CD4-positive, alpha-beta T cell treated with Interleukin-6 for 4 hours (primary cell): ENCODE measurements at places on chromosomes 11 and 22.

DNA sequence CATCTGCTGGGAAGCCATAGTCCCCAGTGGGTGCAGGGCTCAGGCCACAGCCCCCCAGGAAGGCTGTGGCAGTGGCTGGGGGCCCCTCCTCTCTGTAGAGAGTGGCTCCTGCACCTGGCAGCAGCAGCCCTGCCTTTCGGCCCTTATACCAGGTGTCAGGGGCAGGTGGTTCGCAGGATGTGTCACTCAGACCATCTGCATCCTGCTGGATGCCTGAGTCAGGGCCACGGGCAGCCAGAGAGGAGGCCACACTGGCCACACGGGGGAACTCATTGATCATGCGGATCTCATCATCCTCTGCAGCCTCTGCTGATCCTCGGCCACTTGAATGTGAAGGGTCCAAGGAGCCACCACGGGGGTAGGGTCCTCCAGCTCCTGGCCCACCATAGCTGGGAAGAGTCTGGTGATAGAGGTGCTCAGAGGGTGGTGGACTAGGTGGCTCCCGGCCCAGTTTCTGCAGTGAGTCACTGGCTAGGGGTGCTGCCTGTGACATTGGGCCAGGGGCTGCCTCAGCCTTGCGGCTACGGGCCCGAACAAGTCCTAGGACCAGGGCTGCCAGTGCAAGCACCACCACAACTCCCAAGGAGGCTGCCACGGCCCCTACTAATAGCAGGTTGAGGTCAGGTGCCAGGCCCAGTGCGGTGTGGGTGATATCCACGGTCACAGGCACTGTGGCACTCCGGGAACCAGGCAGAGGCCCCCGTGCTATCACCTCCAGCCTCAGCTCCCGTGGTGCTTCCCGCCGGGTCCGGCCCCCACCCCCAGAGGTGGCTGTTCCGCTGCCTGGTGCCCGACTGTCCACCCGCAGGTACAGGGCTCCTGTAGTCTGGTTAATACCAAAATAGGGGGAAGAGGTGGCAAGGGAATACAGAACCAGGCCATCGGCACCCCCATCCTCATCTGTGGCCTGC lies 3.3 kb upstream of the TPP1 start:
- DNase-seq, result no peak

- DNase-seq, result no peak
These were observed 75.2 kb downstream of the DGCR2 start for GRCh38 chr22:19046719-19047609.

GRCh38 chr22:48428631-48429371 lies 1398.9 kb downstream of the BRD1 start:
- DNase-seq, result no peak

DNA sequence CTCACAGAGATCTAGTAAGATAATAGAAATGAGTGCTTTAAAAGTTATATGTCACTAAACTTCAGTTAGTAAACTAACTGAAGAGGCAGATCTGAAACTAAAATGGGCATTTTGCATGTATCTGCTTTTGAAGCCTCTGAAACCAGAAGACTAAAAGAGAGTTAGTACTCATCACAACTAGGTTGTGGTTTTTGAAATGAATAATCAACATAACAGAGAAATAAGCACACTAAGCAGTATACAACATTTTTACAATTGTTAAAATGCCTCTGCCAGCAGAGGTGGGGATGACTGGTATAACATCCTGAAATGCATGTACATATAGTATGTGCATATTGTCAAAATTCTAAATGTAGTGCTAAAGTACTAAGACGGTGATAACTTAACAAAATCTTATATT lies 564.5 kb downstream of the DLG2 start:
- no peak for DNase-seq

DNA sequence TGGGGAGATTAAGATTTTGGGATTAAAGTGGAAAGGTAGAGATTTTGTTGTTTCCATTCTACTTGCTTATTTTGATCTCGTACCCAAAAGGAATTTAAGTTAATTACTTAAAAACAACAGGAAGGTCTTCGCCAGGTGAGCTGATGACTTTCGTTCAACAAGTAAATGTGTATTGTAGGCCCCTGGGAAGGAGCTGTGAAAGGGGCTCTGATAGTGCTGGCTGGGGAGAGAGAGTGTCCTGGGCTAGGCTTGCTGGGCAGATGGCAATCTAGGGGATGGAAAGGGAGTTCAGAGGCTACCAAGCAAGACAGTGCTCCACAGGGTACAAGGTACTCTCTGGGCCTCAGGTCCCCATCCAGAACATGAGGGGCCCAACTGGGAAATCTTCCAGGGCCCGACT lies 189.4 kb downstream of the CEP164 start:
- DNase-seq, result no peak

- DNase-seq, result no peak
These were observed 63.0 kb downstream of the C11orf58 start for GRCh38 chr11:16801288-16801980.

DNA sequence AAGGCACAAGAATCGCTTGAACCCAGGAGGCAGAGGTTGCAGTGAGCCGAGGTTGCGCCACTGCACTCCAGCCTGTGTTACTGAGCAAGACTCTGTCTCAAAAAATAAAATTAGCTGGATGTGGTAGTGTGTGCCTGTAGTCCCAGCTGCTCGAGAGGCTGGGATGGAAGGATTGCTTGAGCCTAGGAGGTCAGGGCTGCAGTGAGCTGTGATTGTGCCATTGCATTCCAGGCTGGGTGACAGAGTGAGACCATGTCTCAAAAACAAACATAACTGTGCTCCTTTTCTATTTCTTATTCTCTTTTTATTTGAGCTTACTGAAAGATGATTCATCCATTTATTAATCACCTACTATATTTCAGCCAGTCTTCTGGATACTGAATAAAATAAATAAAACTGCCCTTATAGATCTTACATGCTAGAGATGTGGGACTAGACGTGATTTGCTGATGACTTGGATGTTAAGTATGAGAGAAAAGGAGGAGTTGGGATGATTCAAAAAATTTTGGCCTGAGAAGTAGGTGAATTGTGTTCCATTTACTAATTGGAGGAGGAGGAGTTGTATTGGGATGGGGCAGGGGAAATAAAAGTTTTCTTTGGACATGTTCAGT lies 18.0 kb downstream of the PAAF1 start:
- DNase-seq, result no peak

- DNase-seq, result no peak
These were observed 10.0 kb downstream of the TSPAN18 start for GRCh38 chr11:44736791-44737190.

DNA sequence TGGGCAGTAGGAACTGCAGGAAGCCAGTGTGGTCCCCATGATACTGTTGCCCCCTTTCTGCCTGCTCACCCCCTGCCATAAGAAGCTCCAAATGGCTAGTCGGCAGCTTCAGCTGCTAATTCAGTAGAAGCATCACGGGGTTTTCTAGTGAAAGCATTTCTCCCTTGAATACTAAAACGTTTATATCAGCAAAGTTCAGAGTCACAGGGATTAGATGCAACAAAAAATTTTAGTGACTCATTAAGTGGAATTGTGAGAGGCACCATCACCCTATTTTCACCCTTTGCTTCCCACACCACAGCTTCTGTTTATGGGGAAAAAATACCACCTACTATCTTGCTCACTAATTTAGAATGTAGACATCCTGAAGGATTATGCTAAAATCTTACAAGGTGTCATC lies 25.2 kb downstream of the RAB39A start:
- no peak for DNase-seq

- DNase-seq, result no peak
These were observed 35.0 kb downstream of the SGSM3 start for GRCh38 chr22:40405178-40406062.

DNA sequence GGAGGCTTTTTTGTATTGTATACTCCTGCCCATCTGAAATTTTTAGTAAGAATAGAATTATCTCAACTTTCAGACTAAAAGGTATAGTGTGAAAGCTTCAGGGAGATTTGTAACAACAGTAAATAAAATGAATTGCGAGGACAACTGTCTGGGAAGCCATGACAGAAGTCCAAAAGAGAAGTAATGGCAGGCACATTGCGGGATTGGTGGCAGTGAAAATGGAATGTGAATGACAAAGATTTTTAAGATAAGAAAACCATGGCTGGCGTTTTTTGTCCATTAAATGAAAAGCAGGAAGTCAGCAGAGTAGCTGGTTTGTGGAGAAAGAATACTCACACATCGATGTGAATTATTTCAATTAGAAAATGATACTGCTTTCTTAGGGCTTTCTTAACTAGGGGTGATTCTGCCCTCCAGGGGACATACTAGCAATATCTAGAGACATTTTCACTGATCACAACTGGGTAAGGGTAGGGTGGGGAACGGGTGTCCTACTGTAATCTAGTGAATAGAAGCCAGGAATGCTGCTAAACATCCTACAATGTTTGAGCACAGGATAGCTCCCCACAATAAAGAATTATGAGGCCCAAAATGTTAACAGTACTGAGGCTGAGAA lies 1.6 kb downstream of the NPAT start:
- DNase-seq, result no peak

GRCh38 chr11:65911682-65912568 lies 6.9 kb downstream of the C11orf68 start:
- DNase-seq, result no peak

DNA sequence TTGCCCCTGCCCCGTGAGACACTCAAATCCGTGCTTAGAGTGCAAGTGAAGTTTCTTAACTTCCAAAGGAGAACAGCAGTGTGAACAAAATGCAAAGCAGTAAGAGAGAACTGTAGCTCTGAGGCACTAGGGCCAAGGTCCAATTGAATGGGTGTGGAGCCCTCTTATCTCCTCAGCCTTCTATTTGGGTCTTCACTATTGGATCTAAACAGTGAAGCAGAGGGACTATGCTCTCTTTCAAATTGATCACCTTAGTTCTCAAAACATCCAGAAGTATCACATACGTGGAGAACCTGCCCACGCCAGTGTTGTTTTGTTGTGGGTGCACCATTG lies 49.6 kb downstream of the C22orf31 start:
- no peak for DNase-seq

DNA sequence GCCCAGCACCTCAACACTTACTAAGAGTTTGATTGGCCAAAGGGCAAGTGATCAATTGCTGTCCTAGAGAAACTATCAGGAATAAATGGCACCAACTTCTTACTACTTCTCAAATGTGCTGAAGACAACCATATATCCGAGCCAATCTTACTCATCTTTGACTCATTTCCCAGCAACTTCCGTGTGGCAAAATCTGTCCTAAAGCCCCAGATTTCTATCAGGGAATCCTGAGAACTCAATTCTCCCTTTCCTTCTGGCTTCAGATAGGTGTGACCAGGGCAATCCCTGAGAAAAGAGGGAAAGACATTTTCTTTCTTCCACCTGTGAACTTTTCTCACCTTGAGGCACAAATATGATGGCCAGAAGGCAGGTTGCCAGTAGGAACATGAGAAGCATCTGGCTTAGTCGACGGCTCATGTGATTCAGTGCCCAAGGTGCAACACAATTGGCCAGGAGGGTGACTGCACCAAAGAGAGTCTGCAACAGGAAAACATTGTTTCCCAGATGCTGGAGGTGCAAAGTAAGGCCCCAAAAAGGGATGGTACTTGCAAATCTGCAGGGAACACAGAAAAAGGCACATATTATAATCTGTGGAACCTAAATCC lies 21.8 kb upstream of the SLC22A24 start:
- DNase-seq, result no peak

- DNase-seq, result peak; percentile 84
These were observed at the start of gene PITPNM1 for GRCh38 chr11:67504950-67505581. TSS of gene PITPNM1 (minus strand) at chr11:67505363. CDS start at chr11:67504180, 1,183 bp downstream.
